ENCODE measurements at places on chromosomes 7 and 10.

DNA sequence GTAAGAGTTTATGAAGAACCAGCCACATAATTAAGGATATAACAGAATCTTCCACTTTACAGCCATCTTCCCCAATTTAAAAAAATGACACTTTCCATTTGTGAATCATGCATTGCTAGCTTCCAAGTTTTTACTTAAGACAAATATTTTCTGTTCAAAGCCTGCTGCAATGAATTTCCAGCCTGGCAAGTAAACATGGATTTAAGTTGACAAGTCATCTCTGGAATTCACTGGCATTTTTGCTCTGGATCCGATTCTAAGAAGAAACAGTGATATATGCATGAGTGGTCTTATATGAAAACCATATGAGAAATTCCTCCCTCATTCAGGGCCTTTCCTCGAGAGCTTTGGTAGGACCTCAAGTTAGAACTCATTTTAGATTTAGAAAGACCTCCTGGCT, 116.1 kb upstream of the CDCA7L start:
- DNase-seq, result no peak

GRCh38 chr7:137040745-137041144, 172.3 kb downstream of the CHRM2 start:
- no peak for DNase-seq

- no peak for DNase-seq
Observed at GRCh38 chr7:150668472-150668911, 17.0 kb upstream of the GIMAP2 start.

DNA sequence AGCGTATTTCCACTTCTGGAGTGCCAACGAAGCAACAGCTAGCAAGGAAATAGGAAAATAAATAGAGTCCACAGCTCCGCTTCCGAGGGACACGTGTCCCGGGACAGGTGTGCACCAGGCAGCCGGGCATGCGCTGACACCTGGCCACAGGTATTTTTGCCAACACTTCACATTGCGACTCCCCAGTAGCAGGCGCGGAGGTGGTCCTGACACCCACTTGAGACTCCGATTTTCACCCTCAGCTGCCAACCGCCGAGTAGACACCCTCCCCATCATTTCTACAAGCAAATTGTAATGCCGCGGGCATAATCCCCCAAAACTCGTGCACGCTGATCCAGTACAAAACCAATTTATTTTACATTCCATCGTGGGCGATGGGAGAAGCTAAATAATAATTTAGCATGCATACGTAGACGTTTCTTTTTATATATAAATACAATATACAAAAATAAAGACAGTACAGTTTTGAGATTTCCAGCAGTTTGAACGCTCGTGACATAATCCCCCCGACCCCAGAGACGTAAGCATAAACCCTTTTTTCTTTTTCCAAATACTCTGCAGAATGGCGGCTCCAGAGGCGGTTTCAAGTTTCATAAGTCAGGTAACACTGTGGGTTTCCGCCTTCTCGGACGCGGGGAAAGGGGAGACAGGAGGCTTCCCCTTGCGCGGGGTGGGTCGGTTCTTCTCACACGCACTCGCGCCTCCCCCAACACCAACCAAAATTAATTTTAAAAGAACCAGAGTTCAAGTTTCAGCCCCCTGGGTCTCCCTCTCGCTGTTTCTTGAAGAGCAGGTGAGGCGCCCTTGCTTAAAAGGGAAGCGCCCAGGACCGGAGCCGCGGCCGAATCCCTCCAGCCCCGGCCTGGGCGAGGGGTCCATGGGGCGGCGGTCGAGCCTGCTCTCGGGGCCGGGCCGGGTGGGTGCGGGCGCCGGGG, 5.7 kb downstream of the MNX1 start:
- DNase-seq, result no peak

- no peak for DNase-seq
Observed at GRCh38 chr10:53808677-53809372, 992.2 kb downstream of the PCDH15 start.

DNA sequence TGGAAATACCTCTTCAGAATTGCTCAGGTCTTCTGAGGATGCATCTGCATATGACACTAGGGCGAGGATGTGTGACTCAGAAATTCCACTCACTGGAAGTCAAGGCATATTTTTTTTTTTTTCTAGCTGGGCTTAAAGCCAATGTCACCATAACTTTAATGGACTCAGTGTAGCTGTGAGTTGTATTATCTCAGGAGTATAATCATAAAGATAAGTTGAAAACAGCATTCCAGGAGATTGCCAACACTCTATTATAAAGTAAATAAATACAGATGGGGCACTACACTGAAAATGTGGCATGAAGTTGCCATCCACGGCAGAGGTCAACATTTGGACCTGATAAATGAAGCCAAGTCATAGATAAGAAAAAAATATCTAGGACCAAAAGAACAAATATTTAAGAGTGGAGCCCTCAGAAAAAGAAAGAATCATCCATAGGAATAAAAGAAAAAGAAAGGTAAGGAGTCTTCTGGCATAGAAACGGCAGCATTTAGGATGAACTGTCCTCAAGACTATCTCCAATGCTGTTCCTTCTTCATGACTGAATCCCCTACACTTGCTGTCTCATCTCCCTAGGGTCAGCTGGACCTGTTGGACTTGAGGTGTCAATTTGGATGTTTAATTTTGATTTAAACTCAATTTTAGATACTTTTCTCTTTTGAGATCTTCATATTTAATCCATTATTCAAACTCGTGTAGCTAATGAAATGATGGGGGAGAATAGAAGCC, 72.9 kb upstream of the CAV2 start:
- no peak for DNase-seq

GRCh38 chr7:91520645-91521044, 256.4 kb downstream of the FZD1 start:
- no peak for DNase-seq

GRCh38 chr10:71205468-71205867, 6.9 kb upstream of the UNC5B start:
- DNase-seq, result no peak

- DNase-seq, result no peak
Observed at GRCh38 chr7:18467011-18467410, 28.5 kb upstream of the HDAC9 start.

GRCh38 chr10:103772096-103772845, 83.1 kb downstream of the SH3PXD2A start:
- no peak for DNase-seq

DNA sequence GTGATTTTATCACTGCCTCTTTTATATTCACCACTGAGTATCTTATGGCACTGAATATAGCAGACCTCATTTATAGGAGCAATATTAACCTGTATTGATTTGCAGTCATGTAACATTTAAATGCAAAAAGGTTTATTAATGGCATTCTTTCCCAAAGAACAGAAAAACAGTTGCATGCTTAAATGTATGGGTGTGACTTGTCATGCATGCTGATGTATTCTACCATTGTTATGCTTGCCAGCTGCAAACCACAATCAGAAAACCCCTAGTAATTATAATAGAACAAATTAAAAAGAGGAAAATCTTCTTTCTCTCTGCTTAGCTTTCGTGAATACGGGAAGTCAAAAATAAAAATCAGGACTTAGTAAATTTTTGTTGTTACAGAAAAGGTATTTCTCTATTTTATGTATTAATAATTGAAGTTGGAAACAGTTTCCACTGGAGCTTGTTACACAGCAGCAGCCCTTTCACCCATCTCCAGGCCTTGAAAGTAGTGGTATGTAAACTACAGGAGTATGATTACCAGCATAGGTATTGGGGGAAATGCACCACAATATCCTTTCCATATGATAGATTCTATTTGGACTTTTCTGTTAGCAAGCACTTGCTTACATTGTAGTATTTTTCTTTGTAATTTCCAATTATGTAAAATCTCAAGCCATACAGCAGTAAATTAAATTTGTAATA, 147.4 kb upstream of the TEX47 start:
- no peak for DNase-seq

DNA sequence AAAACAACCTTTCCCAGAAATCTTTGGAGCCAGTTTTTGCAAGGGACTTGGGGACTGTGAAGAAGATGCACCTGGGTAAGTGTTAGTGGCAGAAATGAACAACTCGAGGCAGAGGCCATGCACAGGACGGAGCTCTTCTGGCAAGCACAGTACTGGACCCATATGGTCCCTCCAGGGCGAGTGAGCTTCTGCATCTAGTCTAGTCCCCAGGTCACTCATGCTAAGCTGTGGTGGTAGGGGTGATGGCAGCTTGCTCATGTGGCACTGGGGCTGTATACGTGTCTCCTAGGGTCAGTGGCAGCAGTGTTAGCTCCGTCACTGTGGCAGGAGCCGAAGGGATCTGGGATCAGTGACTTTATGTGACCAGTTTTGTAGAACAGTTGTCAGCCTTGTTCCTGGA, 9.3 kb upstream of the LRRC61 start:
- no peak for DNase-seq

DNA sequence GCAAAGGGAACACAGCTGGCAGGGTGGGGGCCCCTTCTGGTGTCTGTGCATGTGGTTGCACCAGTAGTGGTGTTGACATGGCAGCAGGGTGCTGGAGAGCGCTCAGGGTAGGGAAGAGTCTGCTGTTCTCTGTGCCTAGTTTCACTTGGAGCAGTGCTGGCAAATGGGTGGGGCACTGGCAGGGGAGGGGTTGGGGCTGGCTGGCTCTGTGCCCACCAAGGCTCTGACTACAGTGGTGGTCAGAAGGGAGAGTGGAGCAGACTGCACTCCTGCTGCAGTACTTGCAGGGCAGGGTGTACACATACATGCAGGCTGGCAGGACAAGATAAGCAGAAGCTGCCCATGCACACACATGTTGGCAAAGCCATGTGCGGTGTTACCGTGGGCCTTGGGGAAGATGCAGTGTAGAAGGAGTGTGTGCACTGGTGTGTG, 18.2 kb downstream of the FAM25A start:
- DNase-seq, result no peak

- DNase-seq, result no peak
Observed at GRCh38 chr7:80415522-80415921, 96.3 kb downstream of the GNAT3 start.

DNA sequence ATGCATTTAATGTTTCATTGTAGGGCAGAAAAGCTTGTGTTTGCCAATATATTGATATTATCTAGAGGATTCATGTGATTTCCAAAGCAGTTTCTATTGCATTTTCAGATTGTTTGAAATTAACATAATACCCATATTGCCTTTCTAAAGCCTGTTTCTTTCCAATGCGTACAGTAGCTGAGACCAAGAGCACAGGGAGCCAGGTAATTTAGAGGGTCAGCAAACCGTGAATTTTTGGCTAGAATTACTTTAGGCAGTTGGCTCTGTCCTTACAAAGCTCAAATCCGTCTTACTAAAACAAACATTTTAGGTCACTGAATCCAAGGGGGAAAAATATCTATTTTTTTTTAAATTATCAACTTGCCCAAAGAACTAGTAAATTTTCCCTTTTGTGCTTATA, 604.9 kb upstream of the ADARB2 start:
- no peak for DNase-seq

DNA sequence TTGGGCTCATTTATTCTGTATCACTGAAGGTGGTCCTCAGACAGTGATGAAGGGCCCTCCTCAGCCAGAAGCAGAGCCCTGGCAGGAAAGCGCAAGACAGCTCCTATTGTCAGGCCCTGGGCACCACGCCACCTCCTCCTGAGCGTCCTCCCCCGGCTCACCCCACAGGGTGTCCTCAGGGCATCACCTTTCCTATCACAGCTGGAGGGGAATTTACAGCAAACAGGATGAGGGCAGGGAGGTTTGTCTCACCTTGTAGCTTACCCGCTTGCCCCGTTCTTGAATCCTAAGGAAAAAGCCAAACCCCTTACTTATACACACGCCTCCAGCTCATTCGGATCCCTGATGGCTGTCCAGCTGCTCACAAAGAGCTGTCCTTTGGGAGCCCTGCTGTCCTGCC, 50.2 kb upstream of the LANCL2 start:
- DNase-seq, result no peak

DNA sequence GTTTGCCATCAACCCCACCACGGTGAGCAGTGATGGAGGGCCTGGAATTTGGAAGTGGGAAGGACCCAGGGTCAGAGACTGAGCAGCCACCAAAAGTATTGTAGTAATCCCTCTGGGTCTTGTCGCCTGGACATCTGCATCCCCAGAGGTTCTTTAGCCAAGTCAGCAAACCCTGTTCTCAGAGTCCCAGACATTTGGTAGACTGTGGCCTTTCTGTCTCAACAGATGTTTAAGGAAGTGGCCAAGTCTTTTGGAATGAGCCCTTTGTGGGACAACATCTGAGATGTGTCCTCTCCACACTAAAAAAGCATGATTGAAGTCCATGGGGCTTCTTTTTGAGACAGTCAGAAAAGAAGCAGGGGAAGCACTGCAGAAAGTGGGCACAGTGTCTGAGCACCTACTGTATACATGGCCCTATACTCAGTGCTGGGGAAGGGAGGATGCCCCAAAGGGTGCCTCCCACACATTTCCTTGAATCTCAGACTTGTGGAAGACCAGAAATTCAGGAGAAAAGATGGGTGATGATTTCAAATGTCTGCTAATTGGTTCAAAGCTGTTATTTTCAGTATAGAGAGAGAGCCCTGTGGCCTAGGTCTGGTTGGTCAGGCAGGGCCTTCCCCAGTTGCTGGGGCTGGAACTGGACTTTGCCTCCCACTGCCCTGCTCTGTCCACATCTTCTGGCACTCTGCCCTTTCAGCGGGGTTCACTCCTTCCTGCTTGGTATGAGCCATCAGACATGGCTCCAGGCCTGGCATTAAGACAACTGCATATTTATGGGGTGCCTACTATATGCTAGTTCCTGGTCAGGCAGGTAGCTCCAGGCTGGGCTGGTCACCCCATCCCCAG, 26.5 kb upstream of the VSIR start:
- DNase-seq, result no peak

- no peak for DNase-seq
Observed at GRCh38 chr10:128576943-128577670, 450.9 kb upstream of the MKI67 start.

- no peak for DNase-seq
Observed at GRCh38 chr7:29929018-29929807, 60.4 kb downstream of the SCRN1 start.

DNA sequence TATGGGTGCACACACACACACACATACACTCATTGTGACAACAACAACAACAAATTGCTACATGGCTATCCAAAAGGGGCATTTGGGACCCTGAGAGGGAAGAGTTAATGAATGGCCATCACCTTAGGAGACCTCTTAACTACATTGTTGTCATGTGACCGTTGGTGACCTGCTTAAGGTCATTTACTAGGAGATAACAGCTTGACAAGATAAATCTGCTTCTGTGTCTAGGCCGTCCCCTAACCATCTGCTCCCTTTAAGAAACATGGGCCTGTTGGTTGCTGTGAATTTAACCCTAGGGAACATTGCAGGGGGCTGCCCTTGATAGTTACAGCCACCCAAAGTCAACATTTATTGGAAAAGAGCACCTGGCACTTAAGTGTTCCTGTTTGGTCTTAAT, 29.7 kb downstream of the C1QL3 start:
- no peak for DNase-seq

DNA sequence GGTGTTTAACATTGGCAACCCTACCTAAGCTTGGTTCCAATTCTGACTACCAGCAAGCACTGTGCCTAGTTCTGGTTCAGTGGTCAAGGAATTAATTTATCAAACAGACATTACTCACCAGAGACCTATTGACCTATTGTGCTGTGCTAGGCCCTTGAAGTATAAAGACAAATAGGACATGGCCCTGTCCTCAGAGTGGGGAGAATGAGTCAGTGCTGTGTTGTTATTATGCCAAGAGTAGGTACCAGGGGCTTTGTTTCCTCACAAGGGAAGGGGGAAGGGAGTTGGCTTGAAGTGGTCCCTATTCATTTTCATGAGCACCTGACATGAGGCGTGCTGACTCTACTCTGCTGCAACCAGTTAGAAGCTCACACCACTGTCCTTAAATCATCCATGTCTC, 62.6 kb upstream of the PLPP4 start:
- no peak for DNase-seq
